ENCODE measurements at places on chromosomes 1 and 21. TPM values are rescaled to one million over a fixed set of nuclear protein-coding genes. Genes with fewer than 3 reads are reported as not detected.

CRB1 gene
- not detected for polyA plus RNA-seq

MARK1 gene
- 5.0 TPM for polyA plus RNA-seq

FCRL5 gene
- not detected for polyA plus RNA-seq

SPRR2E gene
- not detected for polyA plus RNA-seq

FAM177B gene
- not detected for polyA plus RNA-seq

CHI3L2 gene
- 0.58 TPM for polyA plus RNA-seq

S100A12 gene
- 1.0 TPM for polyA plus RNA-seq

CCSAP gene
- polyA plus RNA-seq = 3.4 TPM

LCA5L gene
- 0.56 TPM for polyA plus RNA-seq

GRHL3 gene
- polyA plus RNA-seq = 3.5 TPM

SHE gene
- not detected for polyA plus RNA-seq

KCNH1 gene
- not detected for polyA plus RNA-seq

Measured in mammary epithelial cell (primary cell).